Islet precursor cell (in vitro differentiated cells): ENCODE measurements at places on chromosomes 3 and 15.

- DNase-seq: no peak
Observed at GRCh38 chr3:151479452-151479851, 18.6 kb upstream of the IGSF10 start.

- peak; percentile 30 for DNase-seq
Observed at GRCh38 chr3:52432225-52432624, 12.7 kb downstream of the SEMA3G start.

DNA sequence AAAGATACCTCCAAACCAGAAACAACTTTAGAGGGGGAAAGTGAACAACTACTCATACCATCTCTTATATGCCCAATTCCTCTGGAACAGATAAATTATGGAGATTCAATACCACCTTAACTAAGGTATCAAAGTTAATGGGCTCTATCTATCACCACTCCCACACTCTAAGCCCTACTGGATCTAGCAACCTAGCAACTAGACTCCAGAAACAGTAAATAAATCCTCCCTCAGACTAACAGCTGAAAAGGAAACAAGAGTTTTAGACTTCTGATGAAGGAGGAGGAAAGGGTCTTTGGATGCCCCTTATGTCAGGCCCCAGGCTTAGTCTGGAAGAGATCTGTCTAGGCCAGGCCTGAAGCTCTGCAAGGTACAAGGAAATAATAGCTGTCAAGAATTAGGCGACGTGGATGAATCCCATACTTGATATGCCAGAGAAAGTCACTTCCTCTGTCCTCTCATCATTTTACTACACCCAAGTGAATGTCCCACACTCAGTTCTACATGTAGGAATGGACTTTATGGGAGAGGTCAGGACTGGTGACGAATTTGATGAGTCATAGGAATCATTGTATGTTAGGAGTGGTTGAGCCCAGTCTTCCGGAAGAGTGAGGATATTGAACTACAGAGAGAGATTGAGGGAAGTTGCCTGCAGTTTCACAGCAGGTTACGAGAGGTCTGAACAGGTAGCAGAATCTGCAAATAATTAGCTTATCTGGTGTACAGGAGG is 113.8 kb downstream of the AKAP13 start:
- peak; percentile 68 for DNase-seq

- no peak for DNase-seq
Observed at GRCh38 chr3:154701055-154701454, 271.1 kb upstream of the GPR149 start.

GRCh38 chr15:89385596-89386331 is 51.1 kb upstream of the POLG start:
- DNase-seq: no peak

- DNase-seq: no peak
Observed at GRCh38 chr3:190718671-190719070, 143.8 kb downstream of the GMNC start.

DNA sequence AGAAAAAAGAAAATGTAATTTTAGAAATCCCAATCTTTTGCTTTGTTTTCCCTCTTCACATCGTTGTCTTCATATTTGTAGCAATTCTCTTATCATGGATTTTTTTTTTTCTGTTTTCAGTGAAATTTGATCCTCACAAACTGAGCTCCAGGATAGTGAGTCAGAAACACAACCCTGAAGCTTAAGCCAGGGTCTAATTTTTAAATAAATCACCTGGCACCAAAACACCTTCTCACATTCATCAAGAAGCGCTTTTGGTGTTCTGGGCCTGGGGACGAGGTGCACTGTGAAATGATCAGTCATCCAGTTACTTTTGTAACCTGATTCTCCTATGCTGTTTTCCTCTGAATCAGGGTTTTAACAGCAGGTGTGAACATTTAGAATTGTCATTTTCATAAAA is 87.7 kb downstream of the REC114 start:
- DNase-seq: no peak

DNA sequence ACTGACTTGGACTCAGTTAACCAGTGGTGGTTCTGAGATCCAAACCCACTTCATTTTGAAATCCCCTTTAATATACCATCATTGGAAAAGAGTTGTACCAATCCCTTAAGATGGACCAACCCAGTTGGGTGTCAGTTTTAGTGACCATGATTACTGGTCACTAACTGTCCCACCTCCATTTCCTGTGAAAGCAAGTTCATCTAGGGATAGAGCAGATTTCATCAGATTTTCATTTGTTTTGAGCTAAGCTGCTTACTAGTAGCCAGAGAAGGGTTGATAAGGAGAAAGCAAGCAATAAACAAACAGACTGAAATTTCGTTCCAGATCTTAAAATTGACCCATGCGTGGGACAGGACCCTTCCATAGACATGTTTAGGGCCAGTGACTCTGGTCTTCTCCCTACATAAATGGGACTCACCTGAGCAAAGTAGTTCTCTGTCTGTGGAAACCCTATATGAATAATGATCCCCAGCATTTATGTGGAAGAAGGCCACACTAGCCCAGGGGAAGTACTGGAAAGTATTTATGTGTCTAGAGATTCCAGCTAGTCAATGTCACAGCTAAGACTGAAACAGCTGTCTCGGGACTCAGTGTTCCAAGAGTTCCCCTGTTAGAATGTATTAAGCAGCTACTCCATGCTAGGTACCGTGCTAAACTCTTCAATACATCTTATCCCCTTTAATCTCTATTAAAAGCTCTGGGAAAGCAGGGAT is 196.0 kb upstream of the BCL6 start:
- no peak for DNase-seq

GRCh38 chr15:78220713-78221112 is 13.7 kb downstream of the ACSBG1 start:
- no peak for DNase-seq

DNA sequence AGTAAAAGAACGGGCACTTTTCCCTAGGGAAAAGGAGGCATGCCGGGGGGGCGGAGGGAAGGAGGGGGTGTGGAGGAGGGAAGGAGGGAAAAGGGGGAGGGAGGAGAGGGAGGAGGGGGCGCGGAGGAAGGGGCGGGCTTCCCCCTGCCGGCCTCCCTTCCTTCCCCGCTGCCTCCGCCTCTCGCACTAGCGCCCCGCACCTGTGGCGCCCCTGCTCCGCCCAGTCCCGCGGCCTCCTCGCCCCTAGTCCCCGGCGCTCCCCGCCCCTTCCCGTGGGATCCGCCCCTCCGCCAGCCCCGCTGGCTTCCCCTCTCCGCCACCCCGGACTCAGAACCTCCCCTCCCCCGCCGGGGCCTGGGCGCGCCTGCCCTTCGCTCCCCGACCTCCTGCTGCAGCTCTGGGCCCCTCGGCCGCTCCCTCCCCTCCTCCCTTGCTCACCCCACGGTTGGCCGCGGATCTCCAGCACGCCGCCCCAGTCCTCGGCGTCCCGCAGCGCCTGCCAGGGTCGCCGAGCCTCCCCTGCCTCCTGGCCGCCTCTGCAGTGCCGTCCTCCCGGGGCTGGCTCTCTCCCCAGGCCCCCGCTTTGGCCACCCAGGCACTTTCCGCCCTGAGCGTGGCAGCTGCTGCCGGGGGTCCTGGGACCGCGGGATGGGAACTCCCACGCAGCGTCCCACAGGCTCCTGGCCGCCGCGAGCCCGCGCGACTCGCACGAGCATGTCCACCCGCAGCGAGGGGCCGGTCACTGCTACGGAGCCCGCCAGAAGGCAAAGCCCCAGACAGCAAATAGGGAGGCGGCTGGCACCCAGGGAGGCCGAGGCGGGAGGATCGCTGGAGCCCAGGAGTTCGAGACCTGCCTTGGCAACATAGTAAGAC is 147.4 kb downstream of the TJP1 start:
- DNase-seq: peak; percentile 93

- peak; percentile 7 for DNase-seq
Observed at GRCh38 chr3:10781981-10782380, 34.0 kb upstream of the SLC6A11 start.

GRCh38 chr3:87004883-87005282 is 13.9 kb upstream of the VGLL3 start:
- no peak for DNase-seq

- DNase-seq: no peak
Observed at GRCh38 chr15:97866959-97867358, 93.5 kb upstream of the ARRDC4 start.

DNA sequence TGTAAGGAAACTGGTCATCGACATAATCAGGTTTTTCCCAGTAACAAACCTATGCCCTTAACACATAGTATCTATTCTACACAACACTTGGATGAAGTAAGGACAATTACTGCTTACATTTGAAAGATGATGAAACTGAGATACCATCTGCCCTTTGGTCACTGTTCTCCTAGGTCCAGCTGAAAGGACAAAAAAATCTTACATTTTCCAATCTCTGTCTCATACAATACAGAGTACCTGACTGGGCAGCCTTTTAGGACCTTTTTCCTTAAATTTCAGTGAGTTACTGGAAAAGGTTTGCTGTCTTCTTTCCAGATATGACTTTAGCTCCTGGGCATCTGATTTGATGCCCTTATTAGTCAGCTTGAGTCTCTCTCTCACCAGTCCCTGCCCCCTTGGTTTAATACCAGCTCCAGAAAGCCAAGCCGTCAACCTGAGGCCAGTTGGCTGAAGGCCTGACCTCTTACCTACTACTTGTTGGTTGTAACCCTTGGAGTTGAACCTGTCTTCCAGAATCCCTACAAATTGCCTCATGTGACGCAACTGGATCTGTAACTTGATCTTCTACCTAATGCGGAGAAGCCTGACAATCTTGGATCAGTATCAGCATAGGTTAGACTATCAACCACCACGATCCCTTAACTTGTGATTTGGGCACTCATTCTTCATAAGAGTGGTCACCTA is 355.3 kb upstream of the ZNF385D start:
- DNase-seq: no peak

DNA sequence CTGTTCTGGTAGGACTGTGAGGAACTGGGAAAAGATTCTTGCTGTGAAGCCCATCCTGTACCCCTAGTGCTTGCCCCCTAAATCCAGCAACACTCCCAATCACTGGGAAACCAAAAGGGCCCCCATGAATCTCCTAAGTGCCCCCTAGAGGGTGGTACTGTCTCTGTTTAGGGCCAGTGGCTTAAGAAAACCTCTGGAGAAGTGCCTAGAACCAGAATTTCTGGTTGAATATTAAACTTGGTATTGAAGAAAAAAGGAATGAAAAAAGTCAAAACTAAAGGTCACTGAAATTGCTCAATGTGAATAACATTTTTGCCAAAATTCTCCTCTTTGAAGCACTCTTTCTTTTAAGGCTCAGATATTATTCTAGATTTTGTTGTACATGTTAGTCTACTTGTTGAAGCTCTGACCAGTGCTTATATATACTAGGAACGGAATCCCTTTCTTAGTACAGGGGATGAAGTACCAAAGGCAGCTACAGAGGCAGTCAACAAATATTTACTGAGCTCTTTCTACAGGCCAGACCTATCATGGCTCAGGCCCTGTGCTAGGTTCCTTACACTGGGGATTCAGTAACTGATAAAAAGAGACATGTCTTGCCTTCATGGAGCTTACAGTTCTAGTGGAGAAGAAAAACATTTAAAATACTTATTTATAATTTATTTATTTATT is 138.8 kb downstream of the MYLK start:
- no peak for DNase-seq

DNA sequence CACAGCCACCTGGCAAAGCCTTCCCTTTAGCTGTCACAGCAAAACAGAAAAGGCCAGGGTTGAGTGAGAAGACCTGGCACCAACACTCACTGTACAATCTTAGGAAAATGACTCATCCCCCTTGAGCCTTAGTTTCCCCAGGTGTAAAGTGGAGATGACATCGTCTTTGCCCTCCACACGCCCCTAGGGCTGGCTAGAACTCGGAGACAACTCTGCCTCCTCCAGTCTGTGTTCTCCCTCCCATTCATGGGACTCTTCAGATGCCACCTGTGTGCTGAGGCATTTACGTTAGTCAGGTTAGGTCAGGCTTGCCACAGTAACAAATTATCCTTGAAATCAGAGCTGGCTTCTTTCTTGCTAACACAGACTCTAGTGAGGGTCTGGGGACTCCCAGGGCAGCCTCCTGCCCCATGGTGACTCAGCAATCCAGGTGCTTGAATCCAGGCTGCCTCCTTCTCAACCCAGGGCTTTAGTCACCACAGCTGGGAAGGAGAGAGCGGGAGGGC is 252.6 kb downstream of the PLCL2 start:
- peak; percentile 37 for DNase-seq

GRCh38 chr3:1087066-1087560 is 5.7 kb upstream of the CNTN6 start:
- DNase-seq: peak; percentile 89

GRCh38 chr15:88908697-88909621 is 4.2 kb downstream of the MFGE8 start:
- peak; percentile 70 for DNase-seq

GRCh38 chr3:51974277-51974962 is 444 bp upstream of the ABHD14A start:
- no peak for DNase-seq

DNA sequence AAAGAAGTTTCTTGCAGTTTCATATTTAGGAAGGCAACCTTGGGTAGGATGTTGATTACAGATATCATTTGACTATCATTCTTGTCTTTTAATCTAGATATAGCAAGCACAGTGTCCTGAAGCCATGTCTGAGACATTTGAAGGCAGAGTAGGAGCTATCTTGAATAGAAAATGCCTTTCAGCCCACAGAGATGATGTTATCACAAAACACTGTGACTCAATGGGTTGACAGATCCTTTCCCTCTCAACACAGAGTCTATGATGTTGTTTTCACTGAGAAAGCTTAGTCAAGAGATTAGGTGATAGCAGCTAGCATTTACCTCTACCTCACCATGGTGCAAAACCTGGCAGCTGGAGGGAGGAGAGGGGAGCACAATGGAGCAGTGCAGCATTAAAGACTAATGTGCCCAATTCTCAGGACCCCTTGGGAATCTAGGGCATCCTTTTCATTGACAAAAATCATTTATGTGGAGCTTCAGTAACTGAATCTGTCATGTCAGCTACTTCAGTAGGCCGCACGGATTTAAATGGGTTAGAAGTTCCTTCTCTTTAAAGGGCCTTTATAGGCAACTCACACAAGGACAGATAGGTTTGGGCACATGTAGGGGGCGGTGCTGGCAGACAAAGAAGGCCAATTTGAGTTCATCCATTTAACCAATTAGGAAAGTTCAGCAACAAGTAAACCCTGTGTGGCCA is 121.8 kb downstream of the AGBL1 start:
- DNase-seq: peak; percentile 64

- no peak for DNase-seq
Observed at GRCh38 chr3:52831500-52832301, 1.2 kb upstream of the ITIH4 start.

- no peak for DNase-seq
Observed at GRCh38 chr3:107676469-107677309, 153.9 kb downstream of the BBX start.

GRCh38 chr3:130699765-130700164 is 46.9 kb downstream of the PIK3R4 start:
- DNase-seq: no peak

GRCh38 chr3:12869035-12869621 is 27.8 kb upstream of the RPL32 start:
- DNase-seq: peak; percentile 87

DNA sequence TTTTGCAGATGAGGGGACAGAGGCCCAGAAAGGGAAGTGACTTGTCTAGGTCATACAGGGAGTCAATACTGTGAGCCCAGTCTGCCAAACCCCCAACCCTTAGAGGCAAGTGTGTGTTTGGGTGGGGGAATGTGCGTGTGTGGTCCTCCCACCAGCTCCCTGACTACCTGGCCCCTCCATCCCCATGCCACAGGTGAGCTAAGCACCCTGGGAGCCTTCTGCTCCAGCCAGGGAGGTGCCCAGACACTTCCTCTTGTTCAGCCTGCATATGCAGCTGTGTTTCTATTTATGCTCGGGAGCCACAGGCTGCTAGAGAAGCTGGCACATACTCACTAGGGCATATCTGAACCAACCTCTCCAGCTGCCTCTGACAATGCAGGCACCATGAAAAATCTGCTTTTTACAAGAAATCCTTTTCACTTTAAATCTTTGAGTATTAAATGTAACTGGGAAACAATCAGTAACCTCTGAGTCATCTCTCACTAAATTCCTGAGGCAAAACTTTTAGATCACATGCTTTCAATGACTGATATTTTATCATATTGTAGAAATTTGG is 20.7 kb downstream of the TBC1D2B start:
- DNase-seq: no peak
